ENCODE measurements at places on chromosomes 3 and 15.

DNA sequence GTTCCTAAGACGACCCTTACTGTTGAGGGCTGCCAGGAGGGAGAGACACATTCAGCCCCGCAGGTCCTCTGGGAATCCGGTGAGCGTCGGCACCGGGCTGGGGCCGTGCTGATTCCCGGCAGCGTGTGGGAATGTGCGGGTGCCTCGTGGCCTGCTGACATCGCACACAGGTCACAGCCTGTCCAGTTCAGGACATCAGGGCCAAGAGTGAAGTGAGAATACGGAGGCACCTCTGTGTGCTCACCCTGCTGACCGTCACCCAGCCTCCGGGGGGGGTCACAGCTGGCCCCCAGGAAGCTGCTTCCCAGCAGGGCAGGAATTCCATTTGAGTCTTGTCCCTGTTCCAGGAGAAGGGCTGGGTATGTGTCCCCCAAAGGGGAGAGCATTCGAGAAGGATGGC is 53.6 kb downstream of the PGPEP1L start:
- DNase-seq = no peak

GRCh38 chr15:29433507-29434248 is 164.1 kb upstream of the NSMCE3 start:
- no peak for DNase-seq

- DNase-seq = no peak
These were observed 105.9 kb upstream of the ARHGEF26 start for GRCh38 chr3:154015307-154015706.

GRCh38 chr15:55685286-55685685 is 57.7 kb downstream of the PRTG start:
- DNase-seq = peak; percentile 3

DNA sequence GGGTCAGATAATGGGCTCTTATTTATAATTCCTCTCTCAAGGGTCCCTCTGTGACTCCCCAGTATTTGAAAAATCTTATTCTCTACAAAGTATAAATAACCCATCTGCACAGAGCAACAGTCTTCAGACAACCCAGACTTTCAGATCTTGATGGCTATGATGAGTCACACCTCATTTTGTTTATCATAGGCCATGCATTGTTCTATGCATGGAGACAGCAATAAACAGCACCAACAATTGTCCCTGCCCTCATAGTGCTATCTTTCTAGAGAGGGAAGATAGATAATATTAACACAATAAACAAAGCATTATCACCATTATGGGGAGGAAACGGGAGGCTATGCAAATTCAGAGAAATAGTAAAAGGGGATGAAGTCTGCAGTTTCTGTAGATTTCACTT is 13.4 kb downstream of the FHIT start:
- no peak for DNase-seq

- no peak for DNase-seq
These were observed 175.4 kb upstream of the CMC1 start for GRCh38 chr3:28066020-28066419.

DNA sequence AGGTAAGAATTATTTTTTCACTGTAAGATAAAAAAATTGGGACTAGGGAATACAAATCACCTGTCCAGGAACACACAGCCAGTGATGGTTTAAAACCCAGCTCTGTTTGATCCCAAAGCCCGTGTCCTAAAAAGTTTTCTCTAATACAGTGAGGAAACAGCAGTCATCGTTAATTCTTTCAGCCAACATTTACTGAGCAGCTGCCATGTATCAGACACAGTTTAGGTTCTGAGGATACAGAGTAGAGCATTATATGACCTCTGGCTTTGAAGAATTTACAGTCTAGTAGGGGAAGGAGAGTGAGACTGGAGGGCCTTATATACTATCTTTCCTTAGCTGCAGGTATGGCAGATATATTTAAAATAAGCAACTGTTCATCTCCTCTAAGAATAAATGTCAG is 82.7 kb downstream of the KCNMB2 start:
- no peak for DNase-seq

- DNase-seq = no peak
These were observed 367.5 kb upstream of the THBS1 start for GRCh38 chr15:39213385-39213840.

GRCh38 chr15:77870195-77871065 is 207.1 kb downstream of the TBC1D2B start:
- DNase-seq = peak; percentile 71

DNA sequence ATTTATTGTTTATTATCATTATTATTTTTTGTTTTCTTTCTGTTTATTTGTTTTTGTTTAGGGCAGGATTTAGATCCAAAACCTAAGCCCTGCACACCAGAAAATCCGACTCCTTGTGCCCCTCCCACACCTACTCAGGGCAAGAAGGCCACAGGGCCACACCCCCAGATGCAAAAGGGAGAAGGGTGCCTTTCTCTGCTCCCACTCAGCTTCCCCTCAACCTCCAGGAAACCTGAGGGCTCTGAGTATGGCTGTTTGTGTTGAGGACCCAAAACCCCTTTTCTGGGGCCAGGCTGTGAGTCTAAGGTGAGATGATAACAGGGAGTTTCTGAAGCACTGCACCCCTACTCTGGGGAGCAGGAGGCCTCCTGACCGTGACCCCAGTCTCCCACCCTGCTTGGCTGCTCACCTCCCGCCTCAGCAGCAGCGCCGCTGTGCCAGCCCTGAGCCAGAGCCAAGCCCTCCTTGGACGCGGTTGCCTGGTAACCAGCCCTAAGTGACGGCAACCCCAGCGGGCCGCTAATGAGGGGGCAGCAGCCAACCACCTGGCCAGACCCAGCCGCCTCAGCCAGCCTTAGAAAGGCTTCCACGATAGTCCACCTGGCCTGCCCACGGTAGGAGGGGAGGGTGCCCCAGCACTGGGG is 6.4 kb upstream of the C15orf39 start:
- peak; percentile 49 for DNase-seq

- DNase-seq = no peak
These were observed 25.8 kb upstream of the BLM start for GRCh38 chr15:90691369-90691768.

- DNase-seq = no peak
These were observed 64.9 kb upstream of the ROPN1 start for GRCh38 chr3:124056846-124057245.

- no peak for DNase-seq
These were observed 144.1 kb downstream of the LRRK1 start for GRCh38 chr15:101063212-101063611.

GRCh38 chr3:55858302-55858701 is 371.2 kb upstream of the WNT5A start:
- no peak for DNase-seq

- peak; percentile 10 for DNase-seq
These were observed 319 bp upstream of the TP63 start for GRCh38 chr3:189630767-189631372.

DNA sequence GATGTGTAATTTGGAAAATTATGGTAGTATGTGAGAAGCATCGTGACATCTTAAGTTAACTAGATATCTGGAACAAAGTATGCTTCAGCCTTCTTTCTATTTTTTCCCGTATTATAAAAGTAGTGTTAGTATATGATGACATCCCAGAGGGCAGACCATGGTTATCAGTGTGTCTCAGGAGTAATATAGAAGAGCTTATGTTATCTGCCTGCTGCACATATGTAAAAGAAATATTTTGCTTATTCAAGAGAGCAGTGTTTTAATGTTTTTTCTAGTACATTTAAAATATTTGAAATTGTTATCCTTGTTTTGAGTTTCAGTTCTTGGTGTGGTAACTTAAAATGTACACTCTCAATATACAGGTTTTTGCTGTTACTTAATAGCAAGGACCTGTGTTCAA is 24.1 kb downstream of the PLCL2 start:
- DNase-seq = no peak

DNA sequence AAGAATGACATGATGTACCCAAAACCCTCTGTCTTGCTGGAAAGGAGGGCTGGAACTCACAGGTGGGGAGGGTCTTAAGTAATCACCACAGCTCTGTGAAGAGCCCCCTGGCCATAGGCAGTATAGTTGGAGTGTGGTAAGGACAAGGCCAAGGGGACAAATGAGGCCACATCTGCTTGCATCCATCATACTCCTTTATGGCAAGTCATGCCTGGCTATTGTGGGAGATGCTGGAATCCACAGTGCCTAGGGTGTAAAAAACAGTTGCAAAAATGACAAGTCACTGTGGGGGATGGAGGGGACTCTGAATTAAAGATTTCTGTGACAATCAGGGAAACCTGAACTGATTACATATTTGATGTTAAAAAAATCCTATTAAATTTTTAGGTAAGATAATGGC is 258.5 kb downstream of the KCNMB2 start:
- no peak for DNase-seq

- DNase-seq = no peak
These were observed 680.1 kb downstream of the EPHA3 start for GRCh38 chr3:89787485-89787884.

- DNase-seq = no peak
These were observed 33.2 kb downstream of the HDAC11 start for GRCh38 chr3:13513051-13513912.

GRCh38 chr15:53437985-53438841 is 321.2 kb downstream of the WDR72 start:
- no peak for DNase-seq

GRCh38 chr3:195111766-195112165 is 159.2 kb downstream of the XXYLT1 start:
- DNase-seq = no peak

- no peak for DNase-seq
These were observed 27.5 kb downstream of the PCCB start for GRCh38 chr3:136277634-136278033.

DNA sequence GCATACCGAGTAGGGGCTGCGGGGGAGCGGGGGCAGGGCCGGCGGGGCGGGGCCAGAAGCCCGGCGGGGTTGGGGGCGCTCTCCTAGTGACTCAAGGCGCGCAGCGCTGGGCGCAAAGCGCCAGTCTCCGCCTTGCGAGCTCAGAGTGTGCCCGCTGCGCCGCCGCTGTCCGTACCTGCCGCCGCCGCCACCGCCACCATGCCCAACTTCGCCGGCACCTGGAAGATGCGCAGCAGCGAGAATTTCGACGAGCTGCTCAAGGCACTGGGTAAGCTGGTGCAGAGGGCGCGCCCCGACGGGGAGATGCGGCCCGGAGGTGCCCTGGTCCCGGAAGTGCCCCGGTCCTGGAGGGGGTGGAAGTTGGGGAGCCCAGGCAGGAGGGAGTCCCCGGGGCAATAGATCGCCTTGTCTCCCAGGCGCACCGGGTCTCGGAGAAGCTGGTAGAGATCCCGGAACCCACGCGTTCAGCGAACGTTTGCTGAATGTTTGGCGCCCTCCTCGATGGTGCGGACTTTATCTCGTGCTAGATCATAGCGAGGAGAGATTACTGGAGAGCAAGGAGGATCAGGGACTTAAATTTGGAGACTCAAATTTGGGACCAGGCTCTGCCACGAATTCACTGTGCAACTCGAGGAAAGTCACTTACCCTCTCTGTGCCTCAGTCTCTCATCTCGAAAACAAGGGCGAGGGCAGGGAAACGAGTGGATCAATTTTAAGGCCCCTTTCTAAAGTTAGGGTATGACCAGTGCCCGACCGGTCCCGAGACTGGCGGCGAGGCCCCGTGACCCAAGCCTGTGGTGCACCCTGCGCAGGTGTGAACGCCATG is at the start of gene CRABP1:
Gene CRABP1 (plus strand): TSS at position 123 of the 826 bp plus-strand sequence. CDS start 76 bp downstream, at position 199.
- no peak for DNase-seq

DNA sequence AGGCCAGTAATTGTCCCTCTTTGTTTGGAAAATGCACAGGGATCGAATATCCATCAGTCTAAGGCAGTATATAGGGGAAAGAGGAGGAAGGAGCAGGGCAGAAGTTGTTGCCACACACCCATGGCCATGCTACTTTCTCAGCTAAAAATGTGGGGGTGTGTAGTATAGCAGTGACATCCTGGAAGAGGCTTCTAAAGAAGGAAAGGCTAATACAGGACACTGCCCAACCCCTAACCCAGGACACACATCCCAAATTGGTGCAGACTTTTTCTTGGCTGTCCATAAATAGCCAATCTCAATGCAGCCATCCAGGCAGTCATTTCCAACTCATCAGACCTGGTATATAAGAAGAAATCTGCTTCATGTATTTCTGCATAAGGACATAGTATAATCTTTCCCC is 33.1 kb upstream of the LRRN1 start:
- DNase-seq = no peak

GRCh38 chr3:119311081-119311925 is 17.1 kb downstream of the ARHGAP31 start:
- no peak for DNase-seq

- no peak for DNase-seq
These were observed 28.3 kb downstream of the TOPBP1 start for GRCh38 chr3:133633439-133633838.

Measured in suppressor macrophage (primary cell).